CD8-positive, alpha-beta memory T cell (primary cell): ENCODE measurements at places on chromosomes 3 and 15.

DNA sequence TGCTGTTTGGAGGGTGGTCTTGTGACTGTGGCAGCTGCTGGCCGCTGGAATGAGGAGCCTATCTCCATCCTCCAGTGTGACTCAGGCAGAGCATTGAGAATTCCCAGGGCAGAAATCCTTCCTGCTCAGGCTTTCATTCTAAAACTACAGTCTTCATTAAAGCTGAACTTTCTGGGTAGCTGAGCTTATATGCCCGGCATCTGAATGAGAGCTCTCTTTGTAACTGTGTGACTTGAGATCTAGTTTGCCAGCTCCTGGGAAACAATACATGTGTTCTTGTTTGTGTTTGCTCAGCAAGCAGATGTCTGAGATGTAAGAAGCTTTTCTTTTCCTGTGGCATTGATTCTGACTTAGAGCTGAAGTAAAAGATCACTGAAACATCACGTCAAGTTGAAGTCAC is 22.4 kb downstream of the RLBP1 start:
- DNase-seq: no peak

- DNase-seq: peak; percentile 22
These were observed 2.5 kb upstream of the PLCB2 start for GRCh38 chr15:40310001-40310959.

- no peak for DNase-seq
These were observed 26.8 kb downstream of the PARL start for GRCh38 chr3:183857863-183858262.

- DNase-seq: no peak
These were observed 6.0 kb downstream of the CHCHD4 start for GRCh38 chr3:14118400-14119381.

- DNase-seq: no peak
These were observed 43.2 kb upstream of the ZNF148 start for GRCh38 chr3:125418306-125418705.

DNA sequence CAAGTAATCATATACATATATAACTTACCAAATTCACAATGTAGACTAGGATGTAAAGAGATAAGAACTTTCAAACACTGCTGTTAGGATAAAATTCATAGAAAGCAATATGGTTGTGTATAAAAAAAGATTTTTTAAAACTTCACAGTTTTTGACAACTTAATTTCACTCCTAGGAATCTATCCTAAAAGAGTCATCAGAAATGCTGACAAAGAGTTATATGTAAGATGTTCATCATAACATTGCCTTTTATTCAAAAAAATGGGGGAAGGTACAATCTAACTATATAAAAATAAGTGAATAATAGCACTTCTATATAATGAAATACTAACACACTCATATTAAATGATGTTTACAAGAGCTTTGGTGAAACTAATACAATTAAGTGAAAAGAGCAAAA is 4.3 kb upstream of the CLDN18 start:
- no peak for DNase-seq

DNA sequence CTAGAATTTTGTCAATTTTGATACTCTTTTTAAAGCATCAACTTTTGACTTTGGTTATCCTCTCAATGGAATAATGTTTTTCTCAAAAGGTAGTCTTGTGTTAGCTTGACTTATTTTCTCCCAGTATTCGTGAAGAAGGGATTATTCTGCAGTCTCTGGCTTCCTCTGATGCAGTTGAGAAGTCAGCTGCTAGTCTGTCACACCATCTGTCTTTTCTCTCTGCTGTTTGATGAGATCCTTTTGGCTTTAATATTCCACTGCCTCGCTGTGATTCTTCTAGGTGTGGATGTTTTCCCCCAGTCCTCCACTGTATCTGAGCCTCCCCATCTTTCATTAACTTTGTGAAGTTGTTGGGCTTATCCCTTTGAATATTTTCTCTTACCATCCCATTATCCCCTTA is 141.0 kb downstream of the WDR72 start:
- no peak for DNase-seq

DNA sequence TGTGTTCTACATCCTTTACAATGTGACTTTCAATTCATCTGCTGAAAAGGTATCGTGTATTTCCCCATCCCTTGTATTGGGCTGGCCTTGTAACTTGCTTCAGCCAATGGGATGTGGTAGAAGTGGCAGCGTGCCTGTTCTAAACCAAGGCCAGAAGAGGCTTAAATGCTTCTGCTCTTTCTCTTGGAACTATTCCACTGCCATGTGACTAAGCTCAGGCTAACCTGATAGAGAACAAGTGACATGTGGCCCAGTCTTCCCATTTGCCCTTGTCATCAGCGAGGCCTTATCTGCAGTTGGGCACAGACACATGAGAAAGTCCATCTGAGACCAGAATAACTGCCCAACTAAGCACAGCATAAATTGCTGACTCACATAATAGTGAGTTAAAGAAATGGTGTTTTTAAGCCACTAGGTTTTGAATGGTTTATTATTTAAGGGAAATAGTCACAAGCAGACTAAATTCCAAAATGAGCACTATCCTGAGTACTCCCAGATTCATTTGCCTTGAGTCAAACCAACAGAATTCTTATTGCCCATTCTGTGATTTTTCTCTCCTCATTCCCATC is 230.2 kb downstream of the CPNE4 start:
- DNase-seq: no peak

- no peak for DNase-seq
These were observed 800 bp downstream of the EPHA3 start for GRCh38 chr3:89108291-89108550.

DNA sequence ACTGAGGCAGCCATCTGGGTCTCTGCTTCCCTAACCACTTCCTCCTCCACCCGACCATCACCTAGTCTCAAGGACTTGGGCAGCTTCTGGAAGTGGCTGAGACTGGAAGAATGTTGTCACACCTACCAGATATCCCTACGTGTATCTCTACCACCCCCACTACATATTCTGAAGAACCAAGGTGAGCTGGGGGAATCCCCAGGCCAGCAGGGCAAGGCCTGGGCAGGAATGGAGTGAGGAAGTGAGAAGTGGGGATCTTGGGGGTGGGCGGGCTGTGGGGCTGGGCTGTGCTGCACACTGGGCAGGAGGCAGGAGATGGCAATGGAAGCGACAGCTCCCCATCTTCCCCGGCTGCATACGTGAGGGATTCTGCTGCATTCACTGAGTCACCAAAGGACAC is 17.5 kb upstream of the ALDH1A3 start:
- DNase-seq: no peak

GRCh38 chr3:129415830-129416229 is 12.6 kb downstream of the EFCAB12 start:
- no peak for DNase-seq

DNA sequence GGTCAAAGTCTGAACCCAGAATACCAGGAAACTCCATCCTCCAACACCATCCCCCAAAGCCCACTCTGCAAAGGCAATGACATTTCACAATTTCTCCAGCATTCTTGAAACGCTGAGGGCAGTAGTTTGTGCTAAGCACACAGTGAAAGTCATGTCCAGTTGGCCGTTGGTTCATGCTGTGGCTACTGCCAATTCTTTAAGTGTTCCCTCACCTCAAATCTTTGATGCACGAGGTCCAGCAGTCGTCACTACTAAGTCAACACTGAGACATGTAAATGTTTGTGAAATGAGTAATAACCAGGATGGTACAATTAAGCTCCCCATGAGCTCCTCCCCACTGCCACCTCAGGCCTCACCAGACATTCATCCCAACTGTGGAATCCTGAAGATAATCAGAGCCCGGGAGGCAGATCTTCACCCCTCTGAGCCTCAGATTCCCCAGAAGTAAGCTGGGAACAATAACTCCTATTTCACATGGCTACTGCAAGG is 7.0 kb downstream of the SUCLG2 start:
- no peak for DNase-seq

GRCh38 chr15:42360535-42361112 is 1.3 kb downstream of the CAPN3 start:
- no peak for DNase-seq

DNA sequence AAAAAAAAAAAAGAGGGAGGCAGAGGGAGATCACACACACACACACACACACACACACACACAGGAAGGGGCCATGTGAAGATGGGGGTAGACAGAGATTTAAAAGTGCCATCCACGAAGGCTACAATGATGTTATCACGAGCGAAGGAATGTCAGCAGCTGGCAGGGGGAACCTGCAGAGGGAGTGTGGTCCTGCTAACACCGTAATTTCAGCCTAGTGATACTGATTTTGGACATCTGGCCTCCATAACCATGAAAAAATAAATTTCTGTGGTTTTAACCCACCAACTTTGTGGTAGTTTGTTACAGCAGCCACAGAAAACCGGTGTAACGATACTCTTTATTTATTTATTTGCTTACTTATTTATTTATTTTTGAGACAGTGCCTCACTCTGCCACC is 76.0 kb downstream of the TMCO5A start:
- DNase-seq: no peak

GRCh38 chr15:41917767-41918430 is 24.0 kb upstream of the SPTBN5 start:
- no peak for DNase-seq

DNA sequence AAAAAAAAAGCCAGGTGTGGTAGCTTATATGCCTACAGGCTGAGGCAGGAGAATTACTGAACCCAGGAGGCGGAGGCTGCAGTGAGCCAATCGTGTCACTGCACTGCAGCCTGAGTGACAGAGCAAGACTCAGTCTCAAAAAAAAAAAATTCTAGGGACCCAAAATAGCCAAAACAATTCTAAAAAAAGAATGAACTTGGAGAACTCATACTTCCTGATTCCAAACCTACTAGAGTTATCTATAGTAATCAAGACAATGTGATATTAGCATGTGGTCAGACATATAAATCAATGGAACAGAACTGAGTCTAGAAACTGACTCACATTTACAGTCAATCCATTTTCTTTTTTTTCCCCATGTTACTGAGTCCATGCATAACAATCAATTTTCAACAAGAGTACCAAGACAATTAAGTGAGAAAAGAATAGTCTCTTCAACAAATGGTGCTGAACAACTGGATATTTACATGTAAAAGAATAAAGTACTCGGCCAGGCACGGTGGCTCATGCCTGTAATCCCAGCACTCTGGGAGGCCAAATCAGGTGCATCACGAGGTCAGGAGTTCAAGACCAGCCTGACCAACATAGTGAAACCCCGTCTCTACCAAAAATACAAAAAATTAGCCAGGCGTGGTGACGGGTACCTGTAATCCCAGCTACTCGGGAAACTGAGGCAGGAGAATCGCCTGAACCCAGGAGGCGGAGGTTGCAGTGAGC is 11.9 kb downstream of the PRKAR2A start:
- no peak for DNase-seq
